ENCODE measurements at places on chromosomes 6 and 20.
A peak's percentile ranks its signal among the peaks of the same experiment; 100 is the strongest.

DNA sequence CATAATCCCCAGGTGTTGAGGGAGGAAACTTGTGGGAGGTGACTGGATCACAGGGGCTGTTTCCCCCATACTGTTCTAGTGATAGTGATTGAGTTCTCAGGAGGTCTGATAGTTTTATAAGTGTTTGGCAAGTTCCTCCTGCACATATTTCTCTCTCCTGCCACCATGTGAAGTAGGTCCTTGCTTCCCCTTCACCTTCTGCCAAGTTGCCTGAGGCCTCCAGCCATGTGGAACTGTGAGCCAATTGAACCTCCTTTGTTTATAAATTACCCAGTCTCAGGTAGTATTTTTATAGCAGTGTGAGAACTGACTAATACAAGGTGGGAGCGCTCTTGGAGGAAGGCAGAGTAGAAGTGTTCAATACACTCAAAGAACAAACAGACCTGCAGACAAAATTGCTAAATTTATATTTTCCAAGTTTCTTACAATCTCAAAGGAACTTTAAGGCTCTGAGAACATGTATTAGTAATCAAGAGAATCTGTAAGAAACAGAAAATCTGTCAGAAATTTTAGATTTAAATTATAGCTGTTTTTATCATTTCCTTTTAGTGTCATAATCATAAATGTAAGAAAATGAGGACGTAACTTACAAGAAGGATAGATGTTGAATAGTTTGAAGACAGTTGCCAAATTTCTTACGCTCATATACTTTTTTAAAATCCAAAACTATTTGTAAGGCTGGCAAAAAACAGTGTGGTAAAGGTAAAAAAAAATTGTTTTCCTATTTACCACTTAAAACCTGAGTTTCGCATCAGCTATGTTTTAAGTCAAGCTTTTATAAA is 77.7 kb downstream of the ASCC3 start:
- DNase-seq: no peak

DNA sequence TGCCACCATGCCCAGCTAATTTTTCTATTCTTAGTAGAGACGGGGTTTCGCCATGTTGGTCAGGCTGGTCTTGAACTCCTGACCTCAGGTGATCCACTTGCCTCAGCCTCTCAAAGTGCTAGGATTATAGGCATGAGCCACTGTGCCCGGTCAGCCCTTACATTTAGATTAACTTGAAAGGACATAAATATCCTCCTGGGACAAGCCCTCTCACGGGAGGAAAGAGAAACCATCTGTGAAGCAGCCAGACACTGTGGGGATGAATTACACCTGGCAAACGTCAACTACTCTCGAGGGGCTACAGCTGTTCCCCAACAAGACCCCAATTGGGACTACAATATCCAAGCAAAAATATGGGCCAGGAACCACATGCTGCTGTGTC is 32.7 kb upstream of the SAMHD1 start:
- no peak for DNase-seq

DNA sequence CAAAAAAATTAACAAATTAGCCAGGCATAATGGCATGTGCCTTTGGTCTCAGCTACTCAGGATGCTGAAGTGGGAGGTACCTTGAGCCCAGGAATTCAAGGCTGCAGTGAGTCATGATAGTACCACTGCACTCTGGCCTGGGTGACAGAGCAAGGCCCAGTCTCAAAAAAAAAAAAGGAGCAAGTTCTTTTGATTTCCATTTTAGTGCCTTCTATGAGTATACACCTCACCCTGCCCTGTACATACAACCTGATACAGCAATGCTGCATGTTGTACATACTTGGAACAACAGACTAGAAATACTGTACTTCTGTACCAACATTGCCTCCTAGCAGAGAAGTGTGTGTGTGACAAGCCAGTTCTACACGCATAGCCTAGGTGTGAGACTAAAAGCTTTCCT is 97.3 kb upstream of the CARMIL1 start:
- DNase-seq: no peak

- DNase-seq: no peak
Measured at GRCh38 chr6:2655844-2656433, 94.8 kb downstream of the MYLK4 start.

- DNase-seq: peak; percentile 13
Measured at GRCh38 chr6:118660218-118660569, 8.8 kb upstream of the CEP85L start.

- no peak for DNase-seq
Measured at GRCh38 chr6:139944131-139944530, 569.7 kb upstream of the CITED2 start.

DNA sequence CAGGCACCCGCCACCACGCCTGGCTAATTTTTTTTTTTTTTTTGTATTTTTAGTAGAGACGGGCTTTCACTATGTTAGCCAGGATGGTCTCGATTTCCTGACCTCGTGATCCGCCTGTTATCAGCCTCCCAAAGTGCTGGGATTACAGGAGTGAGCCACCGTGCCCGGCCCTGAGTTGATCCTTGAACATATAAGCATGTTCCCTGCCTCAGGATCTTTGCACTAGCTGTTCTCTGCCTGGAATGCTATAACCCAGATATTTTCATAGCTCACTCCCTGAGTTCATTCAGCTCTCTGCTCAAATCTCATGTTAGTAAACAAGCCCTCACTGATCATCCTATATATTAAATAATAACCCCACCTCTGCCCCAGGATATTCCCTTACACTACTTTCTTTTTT is 9.0 kb upstream of the DLK2 start:
- DNase-seq: no peak

- no peak for DNase-seq
Measured at GRCh38 chr20:59831916-59832270, 101.5 kb downstream of the SYCP2 start.

DNA sequence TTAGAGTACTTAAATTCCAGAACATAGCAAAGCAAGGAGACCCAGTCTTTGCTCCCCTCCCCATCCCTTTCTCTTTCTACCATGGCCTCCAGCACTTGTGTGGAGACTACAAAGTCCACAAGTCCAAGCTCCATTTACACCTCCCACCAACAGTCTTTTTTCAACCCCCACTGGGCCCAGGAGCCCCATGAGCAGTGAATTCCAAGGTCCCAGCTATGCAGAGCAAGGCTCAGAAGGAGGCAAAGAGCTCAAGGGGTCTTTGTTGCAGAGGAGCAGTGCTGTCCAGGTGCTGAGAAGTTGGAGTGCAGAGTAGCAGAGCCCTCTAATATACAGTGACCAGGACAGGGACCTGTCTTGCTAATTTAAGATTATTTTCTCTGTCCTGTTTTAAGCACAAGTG is 9.0 kb downstream of the PAK5 start:
- DNase-seq: no peak

DNA sequence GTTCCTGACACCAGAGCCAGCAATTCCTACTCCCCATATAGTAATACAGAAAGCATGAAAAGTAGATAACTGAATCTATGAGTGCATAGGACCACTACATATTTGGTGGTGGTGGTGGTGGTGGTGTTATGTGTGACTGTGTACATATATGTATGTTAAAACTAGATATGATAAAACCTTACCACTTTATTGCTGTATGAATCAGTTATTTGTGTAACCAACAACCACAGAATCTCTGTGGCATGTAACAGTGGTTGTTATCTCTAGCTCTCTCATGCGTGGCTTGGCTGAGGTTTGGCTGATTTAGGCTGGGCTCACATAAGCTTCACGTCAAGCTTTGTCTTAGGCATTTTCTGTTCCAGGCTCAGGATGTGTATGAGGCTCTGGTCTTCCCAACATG is 55.7 kb downstream of the PLCB1 start:
- no peak for DNase-seq

- DNase-seq: no peak
Measured at GRCh38 chr20:14947946-14948345, 610.5 kb upstream of the FLRT3 start.
